ENCODE measurements at places on chromosomes 1 and 21. TPM values are rescaled to one million over a fixed set of nuclear protein-coding genes. Genes with fewer than 3 reads are reported as not detected.
A peak's percentile ranks its signal among the peaks of the same experiment; 100 is the strongest.

The RXRG gene
- not detected for total RNA-seq

The S100A7 gene
- not detected for total RNA-seq

The PFKFB2 gene
- total RNA-seq, result 17.8 TPM

The STMN1 gene
- total RNA-seq, result 561 TPM

The TARS2 gene
- 39.1 TPM for total RNA-seq

The STUM gene
- total RNA-seq, result 1.2 TPM

The OR2L13 gene
- total RNA-seq, result not detected

The HCRTR1 gene
- total RNA-seq, result 0.35 TPM

The SH3BGR gene
- 5.9 TPM for total RNA-seq

The WARS2 gene
- total RNA-seq, result 13.8 TPM

The RIMKLA gene
- total RNA-seq, result 5.8 TPM

The TSPEAR gene
- 0.58 TPM for total RNA-seq

- DNase-seq, result no peak
Measured at GRCh38 chr1:233010146-233010545, 59.7 kb downstream of the NTPCR start.

DNA sequence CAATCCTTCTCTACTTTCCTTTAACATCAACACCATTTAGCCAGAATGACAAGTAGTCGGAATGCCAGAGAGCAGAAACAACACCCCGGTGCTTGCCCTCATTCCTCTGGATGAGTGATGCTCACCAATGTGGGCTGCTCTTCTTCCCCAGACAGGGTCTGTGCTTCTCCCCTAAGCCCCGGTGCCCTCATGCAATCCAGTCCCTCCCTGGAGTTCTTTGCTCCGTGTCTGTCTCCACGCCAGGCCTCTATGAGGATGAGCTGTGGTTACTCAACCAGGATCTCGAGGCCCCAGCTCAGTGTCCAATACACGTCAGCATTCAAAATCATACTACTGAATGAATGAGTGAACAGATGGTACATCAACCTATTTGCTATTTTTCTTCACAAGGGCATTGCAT is 29.7 kb upstream of the PDE9A start:
- DNase-seq, result no peak

DNA sequence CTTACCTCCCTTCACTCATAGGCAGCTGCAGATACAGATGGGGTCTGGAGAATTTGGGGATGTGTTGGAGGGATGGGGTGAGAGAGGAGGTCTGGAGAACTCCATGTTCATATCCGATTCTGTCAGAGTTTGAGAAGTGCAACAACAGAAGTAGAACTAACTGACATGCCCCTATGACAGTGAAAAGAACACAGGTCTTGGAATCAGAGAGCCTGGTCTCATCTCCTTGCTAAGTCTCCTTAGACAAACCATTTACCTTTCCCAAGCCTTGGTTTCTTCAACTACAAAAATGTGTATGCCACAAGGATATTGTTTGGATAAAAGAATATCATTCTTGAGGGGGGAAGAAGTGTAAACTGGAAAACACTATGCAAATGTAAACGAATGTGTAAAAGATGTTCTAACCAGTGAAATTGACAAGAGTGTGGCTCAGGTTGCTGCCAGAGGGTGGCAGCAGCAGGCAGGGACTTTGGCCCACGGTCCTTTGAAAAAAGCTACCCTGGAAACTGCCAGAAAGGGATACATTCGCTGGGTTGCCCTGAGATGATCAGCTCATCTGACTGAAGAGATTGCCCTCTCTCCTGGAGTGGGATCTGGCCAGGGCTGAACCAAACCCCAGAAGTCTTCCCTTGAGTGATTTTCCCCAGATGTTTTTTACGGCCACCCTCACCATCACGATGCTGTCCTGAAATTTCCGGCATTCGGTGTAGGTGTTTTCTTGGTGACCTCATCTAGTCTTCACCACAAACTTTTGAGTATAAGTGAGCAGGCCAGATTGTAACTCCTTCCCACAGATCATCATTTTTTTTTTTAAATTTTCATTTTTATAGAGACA is 17.0 kb upstream of the CD2 start:
- DNase-seq, result peak; percentile 68

DNA sequence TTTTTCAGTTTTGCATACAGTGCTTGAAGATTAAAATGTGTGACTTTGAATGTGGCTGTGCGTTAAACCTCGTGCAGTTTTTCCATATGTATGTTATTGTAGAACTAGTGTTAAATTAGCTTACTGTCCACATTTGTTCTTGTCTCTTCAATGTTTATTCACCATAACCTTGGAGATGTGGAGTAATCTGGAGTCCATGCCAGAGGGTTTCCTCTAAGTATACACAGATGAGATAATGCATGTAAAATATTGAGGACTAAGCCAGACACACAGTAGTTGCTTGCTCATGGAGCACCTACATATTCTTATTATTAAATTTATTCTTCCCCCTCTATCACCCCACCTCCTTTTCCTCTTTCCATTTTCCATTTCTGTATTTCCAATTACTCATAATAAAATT is 7.7 kb upstream of the GIPC2 start:
- no peak for DNase-seq

GRCh38 chr1:219741011-219741970 is 128.4 kb upstream of the ZC3H11B start:
- DNase-seq, result no peak

DNA sequence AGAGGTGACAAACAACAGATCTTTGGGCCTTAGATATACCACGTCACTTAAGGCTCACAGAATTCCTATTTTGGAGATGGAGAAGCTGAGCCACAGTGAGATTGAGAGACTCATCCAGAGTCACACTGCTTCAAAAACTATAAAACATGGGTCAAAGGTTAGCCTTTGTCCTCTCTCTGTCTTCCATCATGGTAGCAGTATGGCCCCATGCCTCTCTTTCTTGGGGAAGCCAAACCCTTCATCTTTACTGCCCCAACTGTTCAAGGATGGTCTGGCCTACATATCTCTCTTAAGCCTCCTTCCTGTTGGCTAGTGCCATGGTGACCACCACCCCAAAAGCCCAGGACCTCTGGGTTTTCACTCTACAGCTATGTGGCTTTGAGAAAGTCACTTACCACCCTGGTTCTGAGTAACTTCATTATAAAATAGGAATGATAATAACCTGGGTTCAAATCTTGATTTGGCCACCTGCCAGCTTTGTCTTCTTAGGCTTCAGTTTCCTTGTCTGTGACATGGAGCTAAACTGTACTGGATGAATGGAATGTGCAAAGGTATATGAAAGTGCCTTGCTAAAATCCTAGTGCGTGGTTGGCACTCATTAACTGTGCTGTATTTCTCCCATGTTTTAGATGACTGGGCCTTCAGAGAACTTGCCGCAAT is 85.9 kb upstream of the JUN start:
- DNase-seq, result no peak

DNA sequence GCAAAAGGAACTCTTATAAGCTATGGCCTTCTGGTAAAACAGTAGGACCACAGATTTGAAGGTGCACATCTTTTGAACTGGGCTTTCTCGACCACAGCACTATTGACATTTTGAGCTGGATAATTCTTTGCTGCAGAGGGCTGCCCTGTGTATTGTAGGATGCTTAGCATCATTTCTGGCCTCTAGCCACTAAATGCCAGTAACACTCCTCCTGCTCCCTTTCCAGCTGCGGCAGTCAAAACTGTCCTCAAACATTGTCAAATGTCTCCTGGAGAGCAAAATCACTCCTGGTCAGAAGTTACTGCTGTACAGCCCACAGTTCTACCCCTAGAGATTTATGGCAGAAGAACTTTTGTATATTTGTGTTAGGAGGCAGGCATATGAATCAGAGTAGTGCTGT is 836.7 kb downstream of the PLA2G4A start:
- no peak for DNase-seq

GRCh38 chr1:151419819-151420218 is 20.4 kb downstream of the PSMB4 start:
- no peak for DNase-seq

DNA sequence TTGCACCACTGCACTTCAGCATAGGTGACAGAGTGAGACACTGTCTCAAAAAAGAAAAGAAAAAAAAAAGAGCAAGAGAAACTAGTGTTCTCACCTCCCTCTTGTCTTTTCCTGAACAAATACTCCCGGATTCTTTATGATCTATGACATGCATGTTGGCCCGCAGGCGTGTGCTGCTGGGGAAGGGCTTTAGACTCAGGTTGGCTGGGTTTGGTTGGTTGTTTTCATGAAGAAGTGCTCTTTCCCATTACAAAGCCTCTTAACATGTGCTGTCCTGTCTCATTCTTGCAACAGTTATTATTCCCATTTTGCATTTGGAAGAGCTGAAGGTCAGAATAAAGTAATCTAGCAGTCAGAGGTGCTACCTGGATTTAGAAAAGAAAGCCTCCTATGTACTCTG is 79.5 kb downstream of the TRABD2B start:
- DNase-seq, result no peak

DNA sequence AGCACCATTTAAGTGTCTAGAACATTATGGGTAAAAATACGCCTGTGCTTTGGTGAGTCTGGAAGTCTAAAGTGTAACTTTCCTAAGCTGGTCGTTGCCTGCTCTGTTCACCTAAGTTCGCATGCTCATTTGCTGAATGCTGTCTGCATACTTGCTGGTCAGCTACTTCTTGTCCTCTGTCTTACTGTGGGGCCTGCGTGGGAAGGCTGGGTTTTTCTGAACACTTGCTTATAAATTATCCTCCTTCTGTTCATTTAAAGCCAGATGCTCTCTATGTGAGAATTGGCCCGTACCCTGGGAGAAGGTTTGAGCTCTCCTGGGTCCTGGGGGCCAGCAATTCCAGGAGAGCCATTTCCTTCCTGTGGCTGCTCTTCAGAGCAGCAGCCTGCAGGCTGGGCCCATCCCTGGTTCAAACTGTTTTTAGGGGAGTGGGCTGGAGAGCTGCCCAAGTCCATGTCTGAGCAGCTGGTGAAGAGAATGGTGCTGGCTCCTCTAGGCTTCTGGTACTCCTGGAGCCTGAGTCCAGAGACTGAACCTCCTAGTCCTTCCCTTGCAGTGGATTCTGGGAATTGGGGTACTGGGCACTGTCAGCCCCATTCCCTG is 75.7 kb downstream of the GALNT2 start:
- no peak for DNase-seq

DNA sequence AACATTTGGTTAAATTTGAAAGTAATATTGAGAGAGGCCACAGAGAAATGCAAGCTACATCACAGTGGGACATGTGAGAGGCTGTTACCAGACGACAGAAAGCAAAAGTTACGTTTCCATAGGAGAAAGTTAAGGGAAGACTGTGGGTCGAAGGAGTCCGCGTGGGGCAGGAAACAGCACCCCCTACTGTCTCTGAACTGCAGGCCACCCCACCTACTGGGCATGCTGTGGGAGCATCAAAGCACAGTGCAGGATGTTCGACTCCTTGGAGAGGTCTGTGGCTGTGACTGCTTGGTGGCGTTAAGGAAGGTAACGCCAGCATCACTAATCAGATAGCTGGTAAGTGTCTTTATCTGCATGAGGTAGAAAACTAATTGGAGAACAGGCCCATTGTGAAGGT is 123.9 kb downstream of the PTBP2 start:
- DNase-seq, result peak; percentile 74

- no peak for DNase-seq
Measured at GRCh38 chr21:45376459-45377324, 28.3 kb upstream of the COL18A1 start.

- DNase-seq, result no peak
Measured at GRCh38 chr1:17825273-17826164, 70.4 kb downstream of the ACTL8 start.

DNA sequence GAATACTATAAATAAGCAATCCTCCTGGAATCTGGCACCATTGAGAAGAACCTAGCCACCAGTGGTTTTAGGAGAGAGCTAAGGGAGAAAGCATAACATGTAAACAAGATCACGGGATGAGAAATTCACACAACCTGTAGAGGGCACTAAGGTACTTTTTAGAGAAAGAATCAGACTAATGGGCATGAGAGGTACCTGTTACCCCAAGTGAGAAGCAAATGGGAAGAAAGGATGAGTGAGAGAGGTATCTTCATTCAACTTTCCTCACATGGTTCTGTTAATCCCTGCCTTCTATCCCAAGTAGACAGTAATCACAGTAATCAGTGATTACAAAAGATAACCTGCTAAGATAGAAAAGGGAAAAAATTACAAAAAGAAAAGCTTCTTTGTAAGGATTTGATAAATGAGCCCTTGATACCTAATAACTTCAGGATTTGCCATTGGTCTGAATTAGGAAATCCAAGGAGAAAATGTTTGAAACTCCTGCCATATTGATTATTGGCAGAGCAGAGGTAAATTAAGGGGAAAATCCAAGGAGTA is 251.1 kb upstream of the ADGRL2 start:
- DNase-seq, result no peak

- DNase-seq, result no peak
Measured at GRCh38 chr1:51512606-51513005, 6.5 kb downstream of the EPS15 start.

GRCh38 chr1:110091791-110092190 is 20.5 kb upstream of the UBL4B start:
- DNase-seq, result no peak

- no peak for DNase-seq
Measured at GRCh38 chr1:93681989-93682412, 364 bp upstream of the BCAR3 start.

GRCh38 chr1:60575326-60575977 is 501.9 kb upstream of the C1orf87 start:
- DNase-seq, result no peak

- peak; percentile 87 for DNase-seq
Measured at GRCh38 chr1:28104866-28105467, 16.6 kb upstream of the EYA3 start.

All from H1 (cell line).